B cell (primary cell): ENCODE measurements at places on chromosomes 2 and 18. TPM values are rescaled to one million over a fixed set of nuclear protein-coding genes. Genes with fewer than 3 reads are reported as not detected.

- H3K36me3 ChIP-seq: no peaks in the 10 kb centered on the region
- H3K4me1 ChIP-seq: no peaks in the 10 kb centered on the region
- no peaks in the 10 kb centered on the region for H3K27me3 ChIP-seq
- no peak for DNase-seq
- no peak overlapping the region for H3K4me3 ChIP-seq
- no peak overlapping the region for H3K27ac ChIP-seq
Observed at GRCh38 chr2:238512247-238512867, 85.6 kb downstream of the ASB1 start.

- no peak overlapping the region for H3K27ac ChIP-seq
- no peak overlapping the region for H3K4me3 ChIP-seq
- H3K27me3 ChIP-seq: no peaks in the 10 kb centered on the region
- peaks cover 30% of the 10 kb centered on the region for H3K4me1 ChIP-seq
- no peak for DNase-seq
Observed at GRCh38 chr2:42193722-42194187, 24.6 kb downstream of the EML4 start.

GRCh38 chr2:240395448-240395847 lies 40.0 kb upstream of the GPC1 start:
- no peaks in the 10 kb centered on the region for H3K27me3 ChIP-seq
- no peaks in the 10 kb centered on the region for H3K4me1 ChIP-seq
- H3K4me3 ChIP-seq: no peak overlapping the region
- H3K36me3 ChIP-seq: no peaks in the 10 kb centered on the region
- H3K27ac ChIP-seq: no peak overlapping the region

The CD8A gene
- total RNA-seq: 0.49 and 0.76 TPM in 2 replicates

DNA sequence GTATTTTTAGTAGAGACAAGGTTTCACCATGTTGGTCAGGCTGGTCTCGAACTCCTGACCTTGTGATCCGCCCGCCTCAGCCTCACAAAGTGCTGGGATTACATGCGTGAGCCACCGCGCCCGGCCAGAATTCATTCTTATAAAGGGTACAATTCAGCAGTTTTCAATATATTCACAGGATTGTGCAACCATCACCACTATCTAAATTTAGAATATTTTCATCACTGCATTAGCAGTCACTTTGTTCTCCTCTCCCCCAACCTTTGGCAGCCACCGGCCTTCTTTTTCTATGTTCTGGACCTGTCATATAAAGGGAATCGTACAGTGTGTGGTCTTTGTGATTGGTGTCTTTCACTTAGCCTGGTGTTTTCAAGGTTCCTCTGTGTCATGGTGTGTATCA lies 40.7 kb downstream of the TCF7L1 start:
- no peaks in the 10 kb centered on the region for H3K36me3 ChIP-seq
- H3K27me3 ChIP-seq: no peaks in the 10 kb centered on the region
- no peak for DNase-seq
- H3K4me3 ChIP-seq: no peak overlapping the region
- H3K4me1 ChIP-seq: no peaks in the 10 kb centered on the region
- H3K27ac ChIP-seq: no peak overlapping the region

The GKN2 gene
- total RNA-seq: not detected in 2 replicates

DNA sequence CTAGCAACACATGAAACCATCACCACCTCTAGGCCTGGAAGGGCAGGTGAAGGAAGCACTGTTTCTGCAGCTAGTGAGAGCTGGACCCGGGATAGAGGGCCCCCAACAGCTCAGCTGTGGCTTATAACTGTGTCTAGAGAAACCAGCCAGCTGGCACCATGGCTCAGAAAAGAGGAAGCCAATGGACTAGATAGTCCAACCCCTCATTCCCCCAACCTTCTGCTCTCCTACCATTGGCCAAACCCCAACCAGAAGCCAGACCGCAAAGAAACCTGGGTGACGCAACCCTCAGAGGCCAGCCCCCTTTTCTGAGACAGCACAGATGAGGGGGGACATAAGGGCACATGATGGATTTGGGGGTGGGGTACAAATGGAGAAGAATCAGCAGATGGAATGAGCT lies 24.3 kb downstream of the SMYD1 start:
- H3K4me3 ChIP-seq: no peak overlapping the region
- peaks cover 9% of the 10 kb centered on the region for H3K4me1 ChIP-seq
- no peak for DNase-seq

DNA sequence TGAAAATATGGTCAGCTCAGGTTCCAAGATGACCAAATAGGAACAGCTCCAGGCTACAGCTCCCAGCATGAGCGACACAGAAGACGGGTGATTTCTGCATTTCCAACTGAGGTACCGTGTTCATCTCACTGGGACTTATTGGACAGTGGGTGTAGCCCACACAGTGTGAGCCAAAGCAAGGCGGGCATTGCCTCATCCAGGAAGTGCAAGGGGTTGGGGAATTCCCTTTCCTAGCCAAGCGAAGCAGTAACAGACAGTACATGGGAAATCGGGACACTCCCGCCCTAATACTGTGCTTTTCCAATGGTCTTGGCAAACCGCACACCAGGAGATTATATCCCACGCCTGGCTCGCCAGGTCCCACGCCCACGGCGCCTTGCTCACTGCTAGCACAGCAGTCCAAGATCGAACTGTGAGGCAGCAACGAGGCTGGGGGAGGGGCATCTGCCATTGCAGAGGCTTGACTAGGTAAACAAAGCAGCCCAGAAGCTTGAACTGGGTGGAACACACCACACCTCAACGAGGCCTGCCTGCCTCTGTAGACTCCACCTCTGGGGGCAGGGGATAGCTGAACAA lies 57.5 kb downstream of the WDPCP start:
- H3K4me3 ChIP-seq: no peak overlapping the region
- no peak overlapping the region for H3K27ac ChIP-seq
- H3K4me1 ChIP-seq: no peaks in the 10 kb centered on the region
- no peak for DNase-seq
- H3K36me3 ChIP-seq: no peaks in the 10 kb centered on the region

The TDRD15 gene
- 1.1 and 1.5 TPM in 2 replicates for total RNA-seq

The TMEM247 gene
- total RNA-seq: not detected in 2 replicates

DNA sequence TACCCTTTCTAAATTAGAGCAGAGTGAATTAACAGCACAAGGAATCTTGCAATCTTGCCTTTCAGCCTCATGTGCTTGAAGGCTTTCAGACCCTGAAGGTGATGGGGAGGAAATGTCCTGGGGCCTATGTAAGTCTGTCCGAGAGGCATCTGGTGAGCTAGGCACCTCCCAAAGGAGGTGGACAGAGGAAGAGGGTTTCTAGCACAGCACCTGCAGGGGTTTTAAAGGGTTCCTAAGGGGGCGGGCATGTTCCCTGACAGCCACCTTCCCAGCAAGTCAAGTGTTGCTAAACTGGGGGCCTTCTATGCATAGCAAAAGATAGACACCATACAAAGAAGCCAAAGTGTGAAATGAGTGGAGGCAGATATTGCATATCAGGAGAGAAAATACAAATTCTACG lies 88.5 kb downstream of the CDH2 start:
- H3K36me3 ChIP-seq: no peaks in the 10 kb centered on the region
- no peak overlapping the region for H3K4me3 ChIP-seq

- H3K27me3 ChIP-seq: no peaks in the 10 kb centered on the region
- no peak overlapping the region for H3K27ac ChIP-seq
- no peak for DNase-seq
- peaks cover 13% of the 10 kb centered on the region for H3K4me1 ChIP-seq
- no peak overlapping the region for H3K4me3 ChIP-seq
Observed at GRCh38 chr18:11909591-11910026, 1.5 kb upstream of the MPPE1 start.

The FBXO15 gene
- 3.7 and 4.1 TPM in 2 replicates for total RNA-seq

The B3GNT7 gene
- total RNA-seq: 14.1 and 14.3 TPM in 2 replicates

The TFPI gene
- not detected in 2 replicates for total RNA-seq

The SERPINB8 gene
- 22.1 and 26.2 TPM in 2 replicates for total RNA-seq

GRCh38 chr2:170227507-170227947 lies 49.6 kb downstream of the MYO3B start:
- no peak overlapping the region for H3K27ac ChIP-seq
- no peak overlapping the region for H3K4me3 ChIP-seq
- H3K36me3 ChIP-seq: no peaks in the 10 kb centered on the region
- no peak for DNase-seq
- H3K4me1 ChIP-seq: no peaks in the 10 kb centered on the region

GRCh38 chr18:66119347-66119746 lies 368.5 kb downstream of the CDH7 start:
- no peak for DNase-seq
- no peak overlapping the region for H3K4me3 ChIP-seq
- H3K27ac ChIP-seq: no peak overlapping the region
- no peaks in the 10 kb centered on the region for H3K4me1 ChIP-seq
- no peaks in the 10 kb centered on the region for H3K27me3 ChIP-seq

The CREG2 gene
- 0.34 TPM in 1 of 2 replicates, not detected in the other for total RNA-seq

DNA sequence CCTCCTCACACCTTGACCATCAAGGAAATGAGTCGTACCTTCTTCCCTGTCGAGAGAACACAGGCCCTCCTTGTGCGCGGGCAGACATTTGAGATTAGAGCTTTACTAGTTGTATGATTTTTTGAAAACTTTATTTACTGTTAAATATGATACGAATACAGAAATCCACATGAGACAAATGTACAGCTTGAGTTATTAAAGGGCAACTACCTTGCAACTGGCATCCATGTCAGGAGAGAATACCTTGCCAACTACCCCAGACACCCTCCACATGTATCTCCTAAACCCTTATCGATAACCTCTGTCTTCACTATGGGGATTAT lies 28.3 kb downstream of the KLHL23 start:
- no peak for DNase-seq
- no peak overlapping the region for H3K4me3 ChIP-seq
- no peak overlapping the region for H3K27ac ChIP-seq
- H3K36me3 ChIP-seq: no peaks in the 10 kb centered on the region
- H3K27me3 ChIP-seq: no peaks in the 10 kb centered on the region
- H3K4me1 ChIP-seq: no peaks in the 10 kb centered on the region

DNA sequence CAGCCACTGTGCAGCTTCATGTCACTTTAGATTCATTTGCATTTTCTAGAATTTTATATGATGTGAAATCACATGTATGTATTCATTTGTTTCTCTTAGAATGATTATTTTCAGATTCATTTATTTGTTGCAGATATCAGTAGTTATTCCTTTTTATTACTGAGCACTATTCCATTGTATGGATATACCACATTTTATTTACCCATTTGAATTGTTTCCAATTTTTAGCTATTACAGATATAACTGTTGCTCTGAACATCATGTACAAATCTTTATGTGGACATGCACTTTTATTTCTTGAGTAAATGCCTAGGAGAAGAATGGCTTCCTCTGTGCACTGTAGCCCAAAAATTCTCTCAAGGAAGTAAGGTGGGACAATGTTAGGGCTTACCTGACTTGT lies 767.8 kb upstream of the FANCL start:
- H3K27ac ChIP-seq: no peak overlapping the region
- H3K4me1 ChIP-seq: no peaks in the 10 kb centered on the region
- no peak for DNase-seq
- H3K36me3 ChIP-seq: no peaks in the 10 kb centered on the region

- H3K27me3 ChIP-seq: peaks cover 5% of the 10 kb centered on the region
- no peak for DNase-seq
- no peak overlapping the region for H3K4me3 ChIP-seq
- H3K36me3 ChIP-seq: no peaks in the 10 kb centered on the region
Observed at GRCh38 chr18:24278591-24278990, 119.0 kb downstream of the OSBPL1A start.

- H3K4me1 ChIP-seq: no peaks in the 10 kb centered on the region
- DNase-seq: no peak
- H3K4me3 ChIP-seq: no peak overlapping the region
Observed at GRCh38 chr2:119085613-119086012, 72.9 kb downstream of the C1QL2 start.

The CPO gene
- total RNA-seq: not detected in 2 replicates

DNA sequence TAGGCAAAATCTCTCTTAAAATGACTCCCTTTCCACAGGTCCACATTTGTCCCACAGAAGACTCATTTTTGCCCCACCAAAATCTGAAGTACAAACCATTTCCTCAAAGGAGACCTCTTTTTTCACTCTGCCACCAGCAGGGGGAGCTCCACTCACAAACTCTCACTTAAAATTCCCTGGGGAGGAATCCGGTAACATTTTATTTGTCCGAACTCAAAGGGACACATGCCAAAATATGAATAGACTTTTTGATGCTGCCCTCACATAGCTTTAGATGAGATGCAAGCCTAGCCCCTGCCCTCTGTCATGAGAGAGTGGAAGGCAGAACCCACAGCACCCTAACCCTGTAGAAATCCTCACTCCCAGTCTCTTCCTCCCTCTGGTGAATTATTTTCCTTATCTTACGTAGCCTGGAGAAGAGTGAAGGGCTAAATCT lies 57.1 kb downstream of the RMDN2 start:
- no peak overlapping the region for H3K27ac ChIP-seq
- no peaks in the 10 kb centered on the region for H3K27me3 ChIP-seq
- peaks cover 6% of the 10 kb centered on the region for H3K4me1 ChIP-seq
- DNase-seq: peak; percentile 79

DNA sequence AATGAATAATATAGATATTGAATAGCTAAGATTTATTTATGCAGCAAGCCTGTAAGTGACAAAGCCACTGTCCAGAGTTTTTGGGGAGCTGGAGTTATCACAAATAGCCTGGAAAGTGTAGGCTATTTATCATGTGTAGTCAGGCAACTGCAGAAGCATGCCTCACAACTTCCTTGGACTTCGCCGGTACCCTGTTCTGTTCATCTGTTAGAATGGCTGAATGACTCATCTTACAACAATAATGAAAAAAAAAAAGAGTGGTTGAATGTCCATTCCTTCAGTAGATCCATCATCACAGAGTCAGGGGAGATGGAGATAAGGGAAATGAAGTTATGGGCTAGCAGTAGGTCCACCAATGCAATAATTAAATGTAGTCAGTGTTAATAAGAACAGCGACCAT lies 24.0 kb upstream of the ATP5MC3 start:
- no peaks in the 10 kb centered on the region for H3K4me1 ChIP-seq
- H3K36me3 ChIP-seq: no peaks in the 10 kb centered on the region
- H3K27me3 ChIP-seq: peaks cover 3% of the 10 kb centered on the region
- no peak for DNase-seq
- no peak overlapping the region for H3K4me3 ChIP-seq

GRCh38 chr2:197306696-197307040 lies 3.9 kb downstream of the ANKRD44 start:
- DNase-seq: peak; percentile 42
- H3K27me3 ChIP-seq: no peaks in the 10 kb centered on the region
- peaks cover 26% of the 10 kb centered on the region for H3K36me3 ChIP-seq
- H3K27ac ChIP-seq: peak overlapping the region; percentile 86
- H3K4me3 ChIP-seq: peak overlapping the region; percentile 24
- H3K4me1 ChIP-seq: peaks cover 68% of the 10 kb centered on the region

- H3K4me1 ChIP-seq: no peaks in the 10 kb centered on the region
- H3K27me3 ChIP-seq: no peaks in the 10 kb centered on the region
- H3K27ac ChIP-seq: no peak overlapping the region
- no peaks in the 10 kb centered on the region for H3K36me3 ChIP-seq
Observed at GRCh38 chr2:217743966-217744761, 258.6 kb downstream of the TNS1 start.

The CCDC178 gene
- not detected in 2 replicates for total RNA-seq

GRCh38 chr18:46062781-46063180 lies 9.3 kb downstream of the PSTPIP2 start:
- no peak for DNase-seq
- H3K27me3 ChIP-seq: no peaks in the 10 kb centered on the region
- H3K36me3 ChIP-seq: no peaks in the 10 kb centered on the region
- H3K27ac ChIP-seq: no peak overlapping the region
- H3K4me3 ChIP-seq: no peak overlapping the region

DNA sequence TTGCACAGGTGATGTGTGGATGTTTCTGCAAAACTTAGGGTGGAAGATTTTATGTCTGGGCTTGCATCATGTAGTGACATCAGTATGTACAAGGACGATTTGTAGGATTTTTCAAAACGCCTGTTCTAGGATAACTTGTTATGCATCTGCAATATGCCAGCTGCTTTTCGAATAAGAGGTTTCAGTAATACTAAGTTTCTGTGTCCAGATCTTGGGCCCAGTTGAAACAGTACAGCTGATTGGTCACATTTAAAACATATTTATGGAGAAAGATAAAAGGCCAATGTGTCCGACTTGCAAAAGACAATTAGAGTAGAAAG lies 1.2 kb downstream of the PTPN4 start:
- H3K27me3 ChIP-seq: no peaks in the 10 kb centered on the region
- peak; percentile 20 for DNase-seq
- H3K4me3 ChIP-seq: peak overlapping the region; percentile 88
